ENCODE measurements at places on chromosomes 7 and 10. TPM values are rescaled to one million over a fixed set of nuclear protein-coding genes. Genes with fewer than 3 reads are reported as not detected.

DNA sequence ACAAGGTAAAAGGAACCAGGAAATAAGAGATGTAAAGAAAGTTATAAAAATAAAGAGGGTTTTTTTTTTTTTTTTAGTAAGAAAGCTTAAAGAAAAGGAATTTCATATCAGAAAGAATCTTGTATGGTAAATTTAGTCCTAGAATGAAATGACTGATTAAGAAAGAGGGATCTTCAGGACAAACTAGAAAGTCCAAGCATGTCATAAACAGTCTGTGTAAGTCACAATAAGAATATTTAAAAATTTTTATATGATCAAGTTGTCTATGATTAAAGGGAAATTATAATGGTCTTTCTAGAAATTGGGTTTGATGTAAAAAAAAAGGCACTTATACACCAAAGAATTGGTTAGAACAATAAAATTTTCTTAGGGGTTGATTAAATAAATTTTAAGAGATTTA, 289.5 kb downstream of the XPNPEP1 start:
- DNase-seq: no peak

- no peak for DNase-seq
These were observed 4.3 kb downstream of the PFKP start for GRCh38 chr10:3071405-3072198.

DNA sequence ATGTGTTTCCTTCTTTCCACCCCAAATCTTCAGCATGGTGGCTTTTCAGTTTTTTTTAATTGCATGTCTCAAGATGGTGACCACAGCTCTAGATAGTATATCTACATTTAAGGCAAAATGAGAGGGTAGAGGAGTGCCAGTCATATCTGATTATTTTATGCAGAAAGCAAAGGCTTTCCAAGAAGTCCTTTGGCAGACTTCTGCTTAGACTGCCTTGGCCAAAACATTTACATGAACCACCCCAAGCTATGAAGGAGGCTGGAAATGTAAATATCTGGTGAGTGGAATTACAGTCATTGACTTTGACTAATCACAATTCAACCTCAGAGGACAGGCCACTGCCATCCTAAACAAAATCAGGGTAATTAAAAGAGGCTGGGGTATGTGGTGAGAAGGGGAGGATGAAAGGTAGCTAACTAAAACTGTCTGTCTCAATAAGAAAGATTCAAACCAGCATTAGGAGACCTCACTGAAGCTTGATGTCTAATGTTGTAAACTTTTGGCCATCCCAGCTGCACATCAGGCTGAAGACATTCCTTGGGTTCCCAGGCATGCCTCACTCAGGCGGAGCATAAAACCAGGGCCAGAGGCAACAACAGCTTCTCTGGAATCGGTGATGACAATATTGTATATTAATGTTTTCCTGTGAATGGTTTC, 53.4 kb downstream of the PPP1R3C start:
- no peak for DNase-seq

- no peak for DNase-seq
These were observed 7.7 kb downstream of the PRTFDC1 start for GRCh38 chr10:24944512-24945255.

DNA sequence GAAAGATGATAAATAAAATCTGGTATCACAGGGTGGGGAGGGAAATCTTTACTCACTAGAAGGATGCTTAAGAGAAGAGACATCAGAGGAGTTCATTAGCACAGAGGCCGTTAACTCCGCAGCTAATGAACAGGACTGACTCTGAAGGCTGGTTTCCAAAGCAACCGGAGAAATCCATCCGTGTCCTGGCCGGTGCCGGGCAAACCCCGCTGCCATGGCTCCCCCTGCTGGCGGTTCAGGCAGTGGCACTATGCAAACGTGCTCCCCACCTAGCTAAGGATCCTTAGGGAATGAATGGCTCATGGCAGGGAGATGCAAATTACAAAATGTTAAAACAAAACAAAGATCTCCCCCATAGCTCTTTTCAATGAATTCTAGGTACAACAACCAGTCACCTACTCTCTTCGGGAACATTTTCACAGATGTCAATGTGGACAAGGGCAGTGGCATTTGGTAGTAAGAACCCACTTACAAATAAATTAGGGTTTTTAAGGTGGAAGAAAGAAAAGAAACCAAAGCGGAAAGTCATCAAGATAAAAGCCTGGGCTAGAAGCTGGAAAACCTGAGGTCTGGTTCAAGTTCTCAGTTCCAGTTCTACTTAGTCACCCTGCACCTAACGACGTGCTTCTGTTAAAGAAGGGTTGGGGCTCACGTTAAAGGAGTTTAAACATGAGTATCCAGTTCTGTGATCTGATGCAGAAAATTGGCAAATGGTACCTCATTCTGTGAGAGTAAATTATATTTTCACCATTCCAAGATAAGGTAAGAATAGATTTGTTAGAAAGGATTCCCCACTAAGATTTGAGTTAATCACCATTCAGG, 138.2 kb downstream of the SVIL start:
- DNase-seq: peak; percentile 41

DNA sequence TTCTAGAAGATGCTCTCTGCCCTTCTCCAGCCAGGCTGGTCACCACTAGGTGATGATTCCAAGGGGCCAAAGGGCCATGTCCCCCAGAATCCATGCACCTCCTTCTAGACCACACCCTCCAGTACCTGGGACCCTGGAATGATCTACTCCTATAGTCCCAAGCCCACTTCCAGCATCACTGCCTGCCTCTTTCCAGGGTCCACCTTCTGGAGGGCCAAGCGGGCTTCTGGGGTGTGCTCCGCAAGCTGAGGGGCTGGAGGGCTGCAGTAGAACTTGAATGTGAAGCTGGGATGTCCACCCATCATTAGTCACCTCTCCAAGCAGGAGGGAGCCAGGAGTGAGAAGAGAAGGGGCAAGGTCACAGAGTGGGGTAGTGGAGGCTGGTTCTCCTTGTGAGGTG, 234.4 kb upstream of the MYO3A start:
- DNase-seq: no peak

GRCh38 chr7:20532890-20533289, 82.6 kb upstream of the ABCB5 start:
- DNase-seq: no peak

- no peak for DNase-seq
These were observed 2.9 kb downstream of the ADD3 start for GRCh38 chr10:110010486-110011378.

DNA sequence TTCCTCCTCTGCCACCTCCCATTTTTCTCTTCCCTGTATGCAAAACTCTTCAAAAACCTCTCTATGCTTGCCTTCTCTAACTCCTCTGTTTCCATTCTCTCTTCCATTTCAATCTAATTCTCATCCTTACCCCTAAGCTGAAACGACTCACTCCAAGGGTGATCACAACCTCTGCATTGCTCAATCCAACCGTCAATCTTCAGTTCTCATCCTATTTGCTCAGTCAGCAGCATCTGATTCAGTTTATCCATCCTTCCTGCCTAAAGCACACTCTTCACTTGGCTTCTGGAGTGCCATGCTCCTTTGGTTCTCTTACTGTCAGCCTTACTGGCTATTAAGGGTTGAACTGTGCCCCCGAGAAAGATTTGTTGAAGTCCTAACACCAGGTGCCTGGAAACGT, 163.5 kb upstream of the NEBL start:
- DNase-seq: no peak

- DNase-seq: no peak
These were observed 25.5 kb upstream of the EBLN1 start for GRCh38 chr10:22243321-22243720.

GRCh38 chr7:118478236-118478635, 253.7 kb downstream of the ANKRD7 start:
- no peak for DNase-seq

- no peak for DNase-seq
These were observed 235.3 kb downstream of the BUB3 start for GRCh38 chr10:123389520-123389919.

DNA sequence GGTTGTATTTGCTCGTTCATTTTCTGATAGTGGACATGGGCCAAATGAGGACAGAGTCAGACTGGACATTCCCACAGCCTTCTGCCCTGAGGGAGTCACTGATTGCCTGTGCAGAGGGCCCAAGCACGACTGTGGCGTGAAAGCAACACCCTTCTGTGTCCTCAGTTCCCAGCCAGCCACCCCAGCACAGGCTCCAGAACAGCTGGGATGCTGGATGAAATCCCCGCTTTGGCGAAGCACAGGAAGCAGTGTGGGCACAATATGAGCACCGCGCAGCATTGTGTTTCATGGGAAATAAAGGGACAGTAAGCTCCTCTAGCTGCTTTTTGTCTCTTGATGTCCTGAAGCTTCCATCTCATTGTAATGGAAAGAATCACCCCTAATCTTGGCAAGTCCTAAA, 20.5 kb downstream of the TRIL start:
- no peak for DNase-seq

Gene IGFBP3
- 0.53 TPM for polyA plus RNA-seq

Gene PTF1A
- not detected for polyA plus RNA-seq

Gene KBTBD2
- polyA plus RNA-seq: 51.1 TPM

Gene GPR22
- polyA plus RNA-seq: 0.13 TPM

Gene LIPN
- not detected for polyA plus RNA-seq

Gene GCC1
- polyA plus RNA-seq: 8.2 TPM

Gene KCNH2
- not detected for polyA plus RNA-seq

Gene TMEM139
- polyA plus RNA-seq: not detected

Gene INSYN2A
- not detected for polyA plus RNA-seq

Gene BTAF1
- polyA plus RNA-seq: 2.9 TPM

Gene MMD2
- not detected for polyA plus RNA-seq

Gene DDX50
- 32.5 TPM for polyA plus RNA-seq

Gene ZNF273
- 2.1 TPM for polyA plus RNA-seq

All from immature natural killer cell (primary cell).